ENCODE measurements at places on chromosomes 2 and 18.

DNA sequence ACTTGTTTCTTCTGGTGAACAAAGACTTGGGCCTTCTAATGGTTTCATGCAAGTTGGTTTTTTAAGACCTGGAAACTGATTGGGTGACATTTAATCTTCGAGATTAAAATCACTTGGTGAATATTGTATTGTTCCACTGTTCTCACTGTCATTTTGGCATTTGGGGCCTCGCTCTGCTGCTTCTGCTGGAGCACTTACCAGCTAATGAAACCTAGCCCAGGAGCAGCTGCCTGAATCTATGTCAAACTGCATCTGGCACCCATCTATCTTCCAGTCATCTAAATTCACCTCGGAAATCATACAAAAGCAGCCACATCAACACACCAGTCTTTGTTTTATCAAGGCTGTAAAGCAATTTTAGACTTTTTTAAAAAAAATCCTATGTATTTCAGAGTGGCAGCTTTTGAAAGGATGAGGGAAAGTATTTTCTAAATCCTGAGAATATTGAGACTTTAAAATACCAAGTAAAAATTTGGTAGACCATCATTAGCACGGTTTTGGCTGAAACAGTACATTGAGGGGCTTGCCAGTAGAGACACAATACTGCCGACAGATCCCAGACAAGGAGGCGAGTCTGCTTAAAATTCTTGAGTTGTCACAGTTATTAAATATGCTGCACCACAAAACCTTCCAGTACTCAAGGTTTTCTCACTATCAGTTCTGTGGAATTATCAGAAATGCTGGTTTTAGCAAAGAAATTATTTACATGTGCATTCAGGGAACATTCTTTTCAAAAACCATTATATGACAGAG, 26.1 kb upstream of the SERTAD2 start:
- no peak for DNase-seq

DNA sequence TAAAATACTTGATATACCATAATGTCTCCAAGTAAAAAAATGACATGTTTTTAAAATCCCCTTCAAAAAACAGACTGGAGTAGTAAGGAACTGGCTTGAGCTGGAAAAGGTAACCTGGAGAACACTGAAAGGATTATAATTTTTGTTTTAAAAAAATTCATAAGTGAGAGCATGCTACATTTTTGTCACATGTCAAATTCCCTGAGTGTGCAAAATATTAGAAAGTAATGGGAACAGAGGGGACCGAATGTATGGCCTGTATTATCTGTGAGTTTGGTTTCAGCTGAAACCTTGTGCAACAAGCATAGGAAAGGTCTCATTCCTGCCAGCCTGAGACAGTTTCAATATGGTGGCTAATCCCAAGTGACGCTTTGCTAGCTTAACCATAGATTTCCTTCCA, 202.5 kb downstream of the SLC39A10 start:
- no peak for DNase-seq

DNA sequence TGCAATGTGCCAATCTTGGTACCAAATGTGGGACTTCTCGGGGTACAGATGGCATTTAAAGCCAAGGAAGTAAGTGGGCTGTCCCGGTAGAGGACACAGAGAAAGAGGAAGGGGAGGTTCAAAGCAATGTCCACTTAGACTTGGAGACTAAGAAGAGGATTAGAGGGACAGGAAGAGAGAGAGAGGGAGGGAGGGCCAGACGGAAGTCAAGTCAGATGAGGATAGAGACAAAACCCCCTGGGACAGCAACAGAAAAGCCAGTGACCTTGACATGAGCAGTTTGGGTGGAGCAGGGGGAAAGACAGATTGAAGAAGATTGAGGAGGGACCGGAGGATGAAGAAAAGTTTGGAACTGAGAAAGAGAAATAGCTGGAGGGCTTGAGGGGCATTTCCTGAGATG, 164.5 kb downstream of the NCK2 start:
- no peak for DNase-seq

- DNase-seq: no peak
Observed at GRCh38 chr2:8454797-8455196, 227.1 kb upstream of the ID2 start.

- no peak for DNase-seq
Observed at GRCh38 chr2:10868465-10869314, 43.0 kb upstream of the KCNF1 start.

GRCh38 chr2:109330056-109330455, 201.1 kb downstream of the SH3RF3 start:
- no peak for DNase-seq

DNA sequence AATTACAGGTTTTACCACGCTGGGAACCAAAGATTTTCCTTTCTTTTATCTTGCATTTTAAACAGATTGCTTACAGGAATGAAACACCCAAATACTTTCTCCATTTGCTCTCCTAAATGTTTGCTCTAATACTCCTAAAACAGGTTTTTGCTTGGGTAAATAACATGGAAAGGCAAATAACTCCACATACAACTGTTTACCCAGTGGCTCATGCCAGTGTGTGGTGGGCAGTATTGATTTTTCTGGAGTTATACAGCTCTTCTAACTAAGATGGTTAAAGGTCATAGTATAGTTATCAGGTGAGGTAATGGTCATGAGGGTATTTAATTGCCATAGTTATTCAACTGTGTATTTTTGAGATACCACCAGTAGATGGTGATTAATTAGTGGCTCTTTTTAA, 61.2 kb upstream of the RAB27B start:
- no peak for DNase-seq

DNA sequence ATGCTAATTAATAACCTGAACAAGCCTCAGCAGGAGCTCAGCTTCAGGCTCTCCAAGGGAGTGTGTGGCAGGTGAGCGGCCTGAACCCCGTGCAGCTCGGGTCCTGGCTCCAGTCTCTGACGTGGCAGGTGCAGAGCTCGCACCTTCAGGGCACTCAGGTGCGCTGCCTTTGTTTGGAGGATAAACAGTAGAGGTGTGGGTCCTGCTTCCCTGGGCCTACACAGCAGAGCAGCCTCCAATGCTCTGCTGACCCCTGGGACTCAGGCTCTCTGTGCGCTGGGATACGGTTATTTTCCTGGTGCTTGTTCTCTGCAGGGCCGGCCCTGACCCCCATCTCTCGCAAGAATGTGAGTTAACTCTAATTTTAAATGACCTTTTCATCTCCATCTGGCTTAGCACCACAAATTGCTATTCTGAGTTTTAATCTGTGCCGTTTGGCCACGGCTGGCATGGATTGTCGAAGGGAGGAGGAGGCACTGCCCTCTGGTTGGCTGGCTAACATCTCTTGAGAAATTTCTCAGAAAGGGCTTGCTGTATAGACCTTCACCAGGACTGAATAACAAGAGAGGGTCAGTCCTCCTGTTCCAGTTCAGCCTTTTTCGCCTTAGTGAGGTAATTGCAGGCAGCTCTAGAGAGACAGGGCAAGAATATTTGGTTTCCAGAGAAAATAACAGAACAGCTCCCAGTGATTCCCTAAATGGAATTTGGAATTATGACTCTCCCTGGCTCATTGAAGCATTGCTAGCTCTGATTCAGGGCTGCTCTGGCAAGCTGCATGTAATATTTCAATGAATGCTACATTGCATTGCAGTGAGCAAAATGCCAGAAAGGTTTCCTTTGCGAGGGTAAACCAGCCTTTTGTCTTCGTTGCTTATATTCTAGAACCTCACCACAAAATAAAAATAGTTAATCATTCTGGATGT, 161.8 kb downstream of the DCDC2C start:
- no peak for DNase-seq

DNA sequence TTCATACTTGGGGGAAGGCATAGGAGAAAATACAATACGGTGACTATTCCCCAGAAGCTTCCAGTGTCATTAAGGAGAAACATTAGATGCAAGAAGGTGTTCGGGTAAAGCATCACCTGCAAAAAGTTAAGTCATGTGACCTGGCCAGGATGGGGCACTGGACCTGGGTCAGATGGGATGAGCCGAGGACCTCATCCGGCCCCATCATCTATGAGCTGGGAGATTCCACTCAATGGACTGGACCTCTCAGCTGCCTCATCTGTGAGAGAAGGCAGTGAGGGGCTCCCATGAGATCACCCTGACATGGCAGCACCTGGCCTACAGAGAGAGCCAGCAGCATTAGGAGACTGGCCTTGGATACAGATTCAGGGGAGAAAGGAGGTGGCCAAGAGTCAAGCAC, 111.4 kb upstream of the TEX51 start:
- no peak for DNase-seq

- DNase-seq: no peak
Observed at GRCh38 chr18:56702946-56703345, 51.8 kb downstream of the WDR7 start.

DNA sequence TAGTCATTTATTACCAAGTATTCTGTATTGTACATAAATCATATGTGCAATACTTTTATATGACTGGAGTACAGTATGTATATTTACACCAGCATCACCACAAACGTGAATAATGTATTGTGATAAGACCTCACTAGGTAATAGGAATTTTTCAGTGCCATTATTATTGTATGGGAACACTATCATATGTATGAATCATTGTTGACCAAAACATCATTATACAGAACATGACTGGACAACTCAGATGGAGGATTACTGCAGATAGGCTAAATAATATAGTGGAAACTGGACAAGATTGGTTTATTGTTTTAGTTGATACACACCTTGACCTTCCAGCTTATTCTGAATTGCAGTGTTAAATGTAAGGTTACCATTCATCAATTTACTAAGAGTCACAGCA, 33.4 kb downstream of the VAPA start:
- DNase-seq: no peak

- DNase-seq: no peak
Observed at GRCh38 chr18:50008306-50008705, 186.6 kb downstream of the MYO5B start.

DNA sequence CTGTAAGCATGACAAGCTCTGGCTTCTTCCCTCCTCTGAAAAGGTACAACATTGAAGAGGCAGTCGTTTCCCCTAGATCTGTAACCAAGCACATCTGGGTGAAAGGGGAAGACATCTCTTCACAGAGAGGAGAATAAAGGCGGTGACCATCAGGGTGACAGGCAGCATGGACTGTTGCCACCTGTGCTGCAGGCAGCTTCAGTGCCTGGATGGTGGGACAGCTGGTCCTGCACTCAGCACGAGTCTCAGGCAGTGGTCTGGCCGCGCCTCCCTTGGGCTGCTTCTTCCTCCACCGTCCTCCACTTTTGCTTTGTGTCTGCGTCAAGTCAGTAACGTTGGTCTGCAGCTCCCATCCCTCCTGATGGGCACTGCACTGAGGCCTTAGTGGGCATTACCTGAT, 264.4 kb downstream of the NEDD4L start:
- DNase-seq: no peak

DNA sequence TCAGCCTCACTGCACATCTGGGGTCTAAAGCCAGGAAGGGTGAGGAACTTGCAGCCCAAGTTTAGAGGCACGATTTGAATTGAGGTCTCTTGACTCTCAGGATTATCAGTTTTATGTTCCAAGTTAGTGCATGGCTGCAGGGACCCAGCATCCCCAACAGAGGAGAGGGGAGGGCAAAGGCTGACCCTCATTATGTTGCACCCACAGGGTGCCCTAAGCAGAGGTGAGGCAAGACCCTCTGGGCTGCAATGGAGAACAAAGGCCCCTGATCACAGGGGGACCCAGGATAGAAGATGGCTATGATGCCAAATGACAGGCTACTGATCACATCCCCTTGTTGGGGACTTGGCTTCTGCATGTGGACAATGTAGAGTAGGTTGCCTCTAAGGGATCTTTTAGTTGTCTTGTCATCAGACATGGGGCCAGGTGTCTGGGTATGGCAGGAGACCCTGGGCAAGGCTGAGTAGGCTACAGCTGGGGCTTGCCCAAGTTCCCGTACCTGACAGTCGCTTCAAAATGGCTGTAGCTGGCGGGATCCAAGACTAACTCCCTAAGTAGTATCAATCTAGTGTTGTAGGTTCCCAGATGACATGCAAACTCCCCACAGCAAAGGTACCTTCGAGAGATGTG, 4.5 kb upstream of the GDF7 start:
- no peak for DNase-seq

GRCh38 chr2:24352664-24353063, 7.7 kb downstream of the ITSN2 start:
- DNase-seq: no peak

DNA sequence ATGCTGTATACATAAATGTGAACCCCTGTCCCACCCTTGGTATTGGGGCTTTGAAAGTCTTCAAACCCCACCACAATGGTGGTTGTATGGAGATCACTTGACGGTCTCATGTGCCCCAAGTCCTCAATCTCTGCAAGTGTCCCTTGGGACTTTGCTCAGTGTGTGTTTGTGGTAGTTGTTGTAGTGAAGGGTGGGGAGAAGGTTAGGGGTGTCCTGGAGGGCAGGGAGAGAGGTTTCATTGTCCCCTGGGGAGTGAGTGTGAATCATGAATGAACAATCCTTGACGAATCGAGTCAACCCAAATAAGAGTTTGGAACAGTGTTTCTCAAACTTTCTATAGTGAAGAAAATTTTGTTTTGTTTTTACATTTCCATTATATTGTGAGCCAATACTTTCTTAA, 28.1 kb downstream of the COL4A3 start:
- DNase-seq: no peak

GRCh38 chr2:191526091-191526490, 151.8 kb upstream of the NABP1 start:
- no peak for DNase-seq

DNA sequence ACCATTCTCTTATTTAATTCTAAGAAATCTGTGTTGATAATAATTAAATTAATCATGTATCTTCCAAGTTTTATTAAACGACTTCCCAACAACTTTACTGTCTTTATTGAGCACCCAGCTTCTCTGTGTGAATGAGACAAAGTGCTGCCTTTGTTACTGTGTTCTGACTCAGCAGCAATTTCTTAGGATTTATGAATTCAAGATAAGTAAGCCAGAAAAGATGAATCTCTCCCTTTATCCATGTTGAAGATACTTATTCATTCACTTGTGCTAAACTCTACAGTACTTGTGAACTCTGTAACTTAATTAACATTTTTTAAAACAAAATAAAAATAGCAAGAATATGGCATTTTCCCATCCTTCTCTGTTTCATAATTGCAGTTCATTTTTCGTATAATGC, 1403.3 kb upstream of the DDX18 start:
- DNase-seq: no peak

- no peak for DNase-seq
Observed at GRCh38 chr2:184624311-184624710, 26.0 kb downstream of the ZNF804A start.

DNA sequence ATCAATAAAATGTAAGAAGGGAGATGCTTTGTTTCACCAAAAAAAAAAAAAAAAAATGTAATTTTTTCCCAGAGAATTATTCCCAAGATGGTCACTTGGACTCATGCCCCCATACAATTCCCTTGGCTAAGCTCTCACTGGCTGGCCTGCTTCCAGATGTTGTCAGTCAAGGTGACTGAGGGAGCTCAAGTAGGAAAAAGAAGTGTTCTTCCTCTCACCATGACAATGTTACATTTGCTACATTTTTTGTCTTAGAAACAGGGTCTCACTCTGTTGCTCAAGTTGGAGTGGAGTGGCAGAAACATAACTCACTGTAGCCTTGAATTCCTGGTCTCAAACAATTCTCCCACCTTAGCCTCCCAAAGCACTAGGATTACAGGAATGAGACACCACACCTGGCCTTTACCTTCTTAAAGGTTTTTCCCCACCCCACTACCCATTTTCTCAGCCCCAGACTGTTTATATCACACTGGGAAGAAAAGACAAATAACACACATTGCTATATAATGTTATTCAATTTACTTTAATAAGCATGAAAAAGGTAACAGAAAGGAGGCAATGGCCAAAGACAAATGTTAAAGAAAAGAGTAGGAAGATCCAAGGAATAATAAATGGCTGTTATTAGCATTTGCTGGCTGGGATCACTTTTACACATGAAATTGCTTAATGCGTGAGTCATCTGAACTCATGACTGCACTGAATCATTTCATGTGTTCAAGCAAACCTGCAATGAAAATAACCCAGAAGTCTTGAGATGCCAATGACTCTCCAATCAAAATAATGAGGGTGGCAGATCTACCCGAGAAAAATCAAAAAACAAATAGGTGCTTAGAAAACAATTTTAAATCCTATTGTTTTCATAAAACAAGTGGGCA, 45.2 kb downstream of the ACVR1 start:
- DNase-seq: no peak
